Endothelial cell of umbilical vein (primary cell): ENCODE measurements at places on chromosomes 4 and X. TPM values are rescaled to one million over a fixed set of nuclear protein-coding genes. Genes with fewer than 3 reads are reported as not detected.

LRRC66 gene
- polyA plus RNA-seq: 0.15 and 0.16 TPM in 2 replicates

DNA sequence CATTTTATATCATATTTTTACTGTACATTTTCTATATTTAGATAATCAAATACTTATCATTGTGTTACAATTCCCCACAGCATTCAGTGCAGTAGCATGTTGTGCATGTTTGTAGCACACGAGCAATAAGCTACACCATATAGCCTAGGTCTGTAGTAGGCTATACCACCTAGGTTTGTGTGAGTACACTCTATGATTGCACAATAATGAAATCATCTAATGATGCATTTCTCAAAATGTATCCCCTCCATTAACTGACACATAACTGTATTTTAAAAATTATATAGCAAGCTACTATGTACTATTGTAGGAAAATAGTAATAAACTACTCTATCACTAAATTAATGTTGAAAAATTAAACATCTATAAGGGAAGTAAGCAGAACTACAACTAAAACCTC lies 518.4 kb upstream of the PABPC4L start:
- no peak for DNase-seq

DNA sequence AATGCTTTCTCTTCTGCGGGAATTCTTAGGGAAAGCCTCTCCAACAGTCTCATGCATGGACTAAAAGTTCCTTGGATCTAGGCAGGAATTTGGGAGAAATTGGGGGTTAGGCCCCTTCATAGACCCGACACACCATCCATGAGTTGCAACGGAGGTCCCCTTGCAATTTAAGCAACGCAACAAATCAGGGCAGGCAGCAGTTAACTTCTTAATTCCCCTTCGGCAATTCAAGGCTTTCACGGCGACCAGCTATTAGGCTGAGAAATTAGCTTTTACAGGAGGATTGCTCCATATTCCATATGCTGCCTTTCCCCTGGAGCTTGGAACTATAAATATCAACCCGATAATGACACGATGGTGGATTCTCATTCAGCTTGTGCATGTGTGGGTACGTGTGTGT lies 241.0 kb downstream of the SHOX start:
- no peak for DNase-seq

EGF gene
- not detected in 2 replicates for polyA plus RNA-seq

PABPC4L gene
- 0.37 and 0.51 TPM in 2 replicates for polyA plus RNA-seq
